ENCODE measurements at places on chromosomes 5 and 9.

- peak; percentile 81 for DNase-seq
Measured at GRCh38 chr9:124774129-124774978, 2.6 kb upstream of the OLFML2A start.

GRCh38 chr9:93475856-93476255, 22.5 kb upstream of the FAM120AOS start:
- no peak for DNase-seq

GRCh38 chr5:148437249-148437648, 53.5 kb downstream of the FBXO38 start:
- no peak for DNase-seq

GRCh38 chr9:2857564-2858198, 13.8 kb upstream of the PUM3 start:
- DNase-seq, result peak; percentile 20

GRCh38 chr5:156526081-156526925, 199.3 kb downstream of the SGCD start:
- DNase-seq, result no peak

DNA sequence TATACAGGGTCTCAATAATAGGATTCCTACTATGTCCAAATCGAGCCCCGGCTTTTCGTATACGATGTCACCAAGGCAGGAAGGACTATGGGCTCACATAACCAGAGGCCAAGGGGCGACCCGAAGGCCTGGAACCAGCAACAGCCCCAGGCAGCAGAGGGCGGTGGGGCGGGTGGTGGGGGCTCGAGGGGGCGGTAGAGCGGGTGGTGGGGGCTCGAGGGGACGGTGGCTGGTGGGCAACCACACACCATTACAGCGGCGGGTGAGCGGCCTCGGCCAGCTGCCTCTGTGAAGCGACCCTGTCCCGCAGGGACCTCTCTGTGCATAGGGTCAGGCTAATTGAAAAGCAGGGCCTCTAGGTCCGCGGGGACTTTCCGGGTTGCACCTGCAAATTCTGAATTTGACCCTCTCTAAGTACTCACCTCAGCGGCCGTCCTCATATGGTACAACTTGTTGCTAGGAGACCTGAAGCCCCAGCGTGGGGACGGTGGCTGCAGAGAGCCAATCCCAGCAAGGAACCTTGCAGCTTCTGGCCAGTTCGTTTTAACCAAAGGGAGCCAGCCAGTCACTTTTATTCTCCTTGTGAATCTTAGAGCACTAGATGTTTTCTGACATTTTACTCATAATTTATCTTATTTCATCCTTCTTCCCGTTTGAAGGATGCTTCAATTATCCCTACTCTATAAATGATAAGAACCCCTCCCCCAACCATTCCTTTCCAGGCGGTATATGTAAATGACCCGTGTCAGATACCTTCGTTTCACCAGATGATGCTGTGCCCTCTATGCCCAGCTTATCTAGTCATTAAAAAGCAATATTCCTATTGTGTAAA, at the start of gene NME5:
TSS of gene NME5 (minus strand) at position 480 of the 832 bp plus-strand sequence. CDS start 648 bp downstream, outside the sequence.
- no peak for DNase-seq

- DNase-seq, result no peak
Measured at GRCh38 chr5:128671943-128672342, 133.9 kb upstream of the FBN2 start.

DNA sequence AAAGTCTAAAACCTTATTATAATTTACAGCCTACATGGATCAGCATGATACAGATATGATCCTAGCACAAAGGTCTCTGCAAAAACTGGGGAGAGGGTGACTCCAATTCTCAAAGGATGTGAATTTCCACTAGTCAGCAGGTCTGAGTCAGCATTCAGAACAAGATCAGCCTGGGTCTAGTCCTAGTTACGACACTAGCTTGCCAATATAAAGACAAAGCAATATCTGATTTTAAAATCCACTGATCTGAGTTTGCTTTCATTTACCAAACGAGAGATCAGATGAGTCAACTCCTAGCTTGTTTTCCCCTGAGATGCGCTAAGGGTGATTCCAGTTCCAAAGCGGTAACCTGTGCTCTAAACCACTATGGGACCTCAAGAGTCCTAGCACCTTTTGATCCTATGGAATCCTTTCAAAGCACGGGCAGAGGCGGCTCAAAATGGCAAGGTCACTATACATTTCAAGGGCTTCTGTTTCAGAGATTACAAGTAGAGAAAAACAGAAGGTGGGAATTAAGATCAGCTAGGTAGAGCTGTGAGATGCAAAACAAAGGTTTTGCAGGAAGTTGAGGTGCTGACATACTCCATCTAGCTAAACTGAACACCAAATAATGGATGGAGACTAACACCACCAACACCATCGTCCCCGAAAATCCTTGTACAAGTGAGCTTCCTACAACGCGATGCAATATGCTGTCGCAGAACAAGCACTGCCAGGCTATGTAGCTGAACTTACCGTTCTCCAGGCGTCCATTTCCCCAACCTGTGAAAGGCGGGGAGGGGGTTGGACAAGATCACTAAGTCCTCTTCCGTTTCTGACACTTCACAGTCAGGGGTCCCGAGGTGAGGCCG, 906 bp downstream of the SLC25A51 start:
- no peak for DNase-seq

DNA sequence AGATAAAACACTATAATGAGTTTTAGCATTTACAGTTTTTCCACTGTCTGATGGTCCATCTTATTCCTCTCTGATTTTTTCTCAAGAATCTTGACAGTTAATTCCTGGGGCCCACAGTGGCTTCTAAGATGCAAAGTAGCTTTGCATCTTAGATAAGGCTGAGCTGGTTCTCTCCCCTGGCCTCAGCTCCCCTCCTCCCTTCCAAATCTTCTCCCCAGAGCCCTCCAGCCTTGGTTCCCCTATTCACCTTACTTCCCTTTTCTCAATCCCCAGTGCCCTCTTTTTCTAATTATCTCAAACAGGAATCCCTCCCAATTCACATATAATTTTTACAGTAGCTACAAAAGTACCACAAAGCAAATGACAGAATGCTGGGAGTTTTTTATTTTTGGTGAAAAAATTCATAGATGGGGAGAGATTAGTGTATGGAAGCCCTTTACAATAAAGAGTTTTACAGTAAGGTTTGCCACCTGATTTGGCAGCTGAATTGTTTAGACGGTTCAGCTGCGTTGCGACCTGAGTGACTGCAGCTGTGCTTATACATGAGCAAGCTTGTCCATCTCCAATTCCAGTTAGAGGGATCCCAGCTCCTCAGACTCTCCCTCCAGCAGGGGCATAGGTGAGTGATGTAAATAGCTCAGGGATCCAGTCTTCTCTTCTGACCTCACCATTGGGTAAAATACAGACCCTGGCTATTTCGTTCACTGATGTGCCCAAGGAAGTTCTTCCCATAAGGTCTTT, 51.4 kb upstream of the CKMT2 start:
- DNase-seq, result no peak

GRCh38 chr5:174384509-174384947, 339.0 kb downstream of the NSG2 start:
- no peak for DNase-seq

- no peak for DNase-seq
Measured at GRCh38 chr5:39158127-39158593, 61.2 kb downstream of the FYB1 start.

GRCh38 chr5:79829260-79829659, 139.6 kb downstream of the CMYA5 start:
- no peak for DNase-seq

DNA sequence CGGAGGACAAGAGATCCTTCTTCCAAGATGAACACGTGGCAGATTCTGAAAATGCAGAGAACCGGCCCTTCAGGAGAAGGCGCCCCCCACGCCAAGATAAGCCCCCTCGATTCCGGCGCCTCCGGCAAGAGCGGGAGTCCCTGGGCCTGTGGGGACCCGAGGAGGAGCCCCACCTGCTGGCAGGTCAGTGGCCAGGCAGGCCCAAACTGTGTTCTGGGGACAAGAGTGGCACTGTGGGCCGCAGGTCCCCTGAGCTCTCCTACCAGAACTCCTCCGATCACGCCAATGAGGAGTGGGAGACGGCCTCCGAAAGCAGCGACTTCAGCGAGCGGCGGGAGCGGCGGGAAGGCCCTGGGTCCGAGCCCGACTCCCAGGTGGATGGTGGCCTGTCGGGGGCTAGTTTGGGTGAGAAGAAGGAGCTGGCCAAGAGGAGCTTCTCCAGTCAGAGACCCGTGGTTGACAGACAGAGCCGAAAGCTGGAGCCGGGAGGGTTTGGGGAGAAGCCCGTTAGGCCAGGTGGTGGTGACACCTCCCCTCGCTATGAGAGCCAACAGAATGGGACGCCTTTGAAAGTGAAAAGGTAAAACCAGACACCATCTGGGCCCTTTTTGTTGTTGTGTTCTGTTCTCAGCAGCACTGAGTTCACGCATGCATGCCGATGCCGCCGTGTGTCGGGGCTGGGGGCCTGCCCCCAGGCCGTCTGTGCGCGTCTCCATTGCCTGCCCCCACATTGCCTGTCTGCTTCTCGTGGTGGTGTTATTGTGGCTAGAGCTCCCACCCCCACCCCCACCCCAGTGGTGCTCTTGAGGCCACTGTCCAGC, 26.6 kb upstream of the POMT1 start:
- no peak for DNase-seq

DNA sequence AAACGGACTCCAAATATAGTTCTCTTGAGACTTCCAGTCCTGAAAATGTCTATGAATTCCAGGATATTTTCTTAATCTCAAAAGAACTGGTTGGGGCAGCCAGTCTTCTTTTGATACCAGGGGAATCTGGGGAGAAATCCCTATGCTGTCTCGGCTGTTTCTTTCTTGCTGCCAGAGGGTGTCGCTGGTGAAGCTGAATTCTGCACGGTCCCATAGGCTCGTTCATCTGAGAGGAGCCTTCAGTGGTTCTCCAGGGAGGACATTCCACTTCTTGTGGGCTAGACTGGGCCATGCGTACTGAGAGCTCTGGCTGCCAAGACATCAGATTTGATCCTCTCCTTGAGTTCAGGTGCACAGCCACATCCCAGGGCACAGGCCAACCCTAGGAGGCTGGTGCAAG, 155.0 kb upstream of the CLINT1 start:
- no peak for DNase-seq

DNA sequence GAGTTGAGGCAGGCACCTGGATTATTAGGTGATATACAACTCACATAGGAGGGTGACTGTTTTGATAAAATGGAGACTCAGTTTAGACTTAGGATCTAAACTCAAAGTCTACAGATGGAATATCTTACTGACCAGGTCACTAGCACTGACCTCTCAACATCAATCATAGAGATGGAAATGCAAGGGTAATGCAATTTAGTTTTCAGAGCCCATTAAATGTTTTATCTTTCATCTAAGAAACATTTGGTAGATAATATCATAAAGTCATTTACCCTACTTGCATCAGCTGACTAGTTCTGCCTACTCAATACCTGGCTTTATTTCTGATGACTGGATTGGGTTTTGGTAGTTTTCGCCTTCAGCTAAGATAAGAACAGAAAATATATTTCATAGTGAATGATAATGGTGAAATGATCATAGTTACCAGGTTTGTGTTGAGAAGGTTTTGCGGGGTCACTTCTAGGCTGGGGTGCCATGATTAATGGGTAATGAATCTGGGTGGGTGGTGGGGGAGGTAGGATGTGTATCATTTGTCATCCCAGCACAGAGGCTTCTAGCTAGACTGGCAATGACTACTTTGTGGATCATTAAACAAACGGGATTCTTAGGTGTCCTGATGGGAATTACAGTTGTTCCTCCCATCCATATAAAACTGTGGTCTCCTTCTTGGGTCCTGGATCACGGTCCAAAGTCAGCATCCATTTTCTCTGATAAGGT, 173.4 kb downstream of the PPP2R2B start:
- no peak for DNase-seq

GRCh38 chr9:81893929-81894328, 34.3 kb upstream of the SPATA31D4 start:
- DNase-seq, result no peak

GRCh38 chr5:125348936-125349831, 602.7 kb upstream of the ZNF608 start:
- no peak for DNase-seq

DNA sequence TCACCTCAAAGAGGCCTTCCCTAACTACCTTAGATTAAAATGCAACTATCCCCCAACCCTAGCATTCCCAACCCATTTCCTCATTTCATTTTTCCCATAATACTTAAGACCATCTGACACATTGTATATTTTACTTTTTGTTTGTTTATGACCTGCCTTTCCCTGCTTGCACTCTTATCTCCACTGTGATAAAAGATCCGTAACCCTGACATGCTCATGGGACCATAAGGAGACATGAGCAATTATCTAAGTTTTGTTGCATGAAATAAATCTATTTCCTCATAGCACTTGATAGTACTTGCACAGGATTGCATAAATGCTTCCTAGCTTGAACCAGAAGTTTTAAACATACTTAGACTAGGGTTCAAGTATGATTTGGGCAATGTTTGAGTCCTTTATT, 323.7 kb downstream of the NPR3 start:
- no peak for DNase-seq

- no peak for DNase-seq
Measured at GRCh38 chr5:142053426-142054151, 40.8 kb upstream of the GNPDA1 start.

- no peak for DNase-seq
Measured at GRCh38 chr5:14429101-14430050, 152.2 kb upstream of the OTULINL start.

- DNase-seq, result no peak
Measured at GRCh38 chr5:122316656-122317055, 4.6 kb downstream of the SNCAIP start.

GRCh38 chr5:149824846-149825245, 94.7 kb downstream of the PPARGC1B start:
- DNase-seq, result no peak

DNA sequence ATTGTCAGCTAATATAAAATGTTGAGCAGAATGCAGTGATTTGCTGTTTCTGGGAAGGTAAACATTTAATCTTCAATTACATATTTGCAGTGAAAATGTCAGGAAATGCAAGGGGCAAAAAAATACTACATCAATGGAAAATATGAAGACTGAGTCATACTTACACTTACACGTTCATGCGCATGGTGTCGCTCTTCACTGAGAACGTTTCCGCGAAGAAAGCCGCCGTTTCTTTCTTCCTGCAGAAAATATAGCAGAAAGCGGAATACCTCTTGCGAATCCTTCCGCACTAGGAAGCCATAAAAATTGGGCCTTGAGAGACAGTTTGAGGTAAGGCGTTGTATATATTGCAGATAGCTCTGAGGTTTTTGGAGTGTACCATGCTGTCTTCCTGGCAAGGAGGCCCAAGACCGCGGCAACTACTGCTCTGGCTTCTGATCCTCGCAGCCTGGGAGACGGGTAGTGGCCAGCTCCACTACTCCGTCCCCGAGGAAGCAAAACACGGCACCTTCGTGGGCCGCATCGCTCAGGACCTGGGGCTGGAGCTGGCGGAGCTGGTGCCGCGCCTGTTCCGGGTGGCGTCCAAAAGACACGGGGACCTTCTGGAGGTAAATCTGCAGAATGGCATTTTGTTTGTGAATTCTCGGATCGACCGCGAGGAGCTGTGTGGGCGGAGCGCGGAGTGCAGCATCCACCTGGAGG, at the start of gene PCDHA13:
TSS of gene PCDHA13 (plus strand) at position 236 of the 702 bp plus-strand sequence. CDS start at position 381, 145 bp downstream.
- DNase-seq, result no peak

GRCh38 chr5:983238-983524, 25.4 kb upstream of the NKD2 start:
- no peak for DNase-seq

GRCh38 chr5:40376566-40376965, 303.1 kb upstream of the PTGER4 start:
- no peak for DNase-seq

- peak; percentile 88 for DNase-seq
Measured at GRCh38 chr5:177455036-177455660, 8.5 kb downstream of the PRR7 start.
